Suprapubic skin (tissue), 4 donors: ENCODE measurements at places on chromosomes 4 and X. TPM values are rescaled to one million over a fixed set of nuclear protein-coding genes. Genes with fewer than 3 reads are reported as not detected.

DNA sequence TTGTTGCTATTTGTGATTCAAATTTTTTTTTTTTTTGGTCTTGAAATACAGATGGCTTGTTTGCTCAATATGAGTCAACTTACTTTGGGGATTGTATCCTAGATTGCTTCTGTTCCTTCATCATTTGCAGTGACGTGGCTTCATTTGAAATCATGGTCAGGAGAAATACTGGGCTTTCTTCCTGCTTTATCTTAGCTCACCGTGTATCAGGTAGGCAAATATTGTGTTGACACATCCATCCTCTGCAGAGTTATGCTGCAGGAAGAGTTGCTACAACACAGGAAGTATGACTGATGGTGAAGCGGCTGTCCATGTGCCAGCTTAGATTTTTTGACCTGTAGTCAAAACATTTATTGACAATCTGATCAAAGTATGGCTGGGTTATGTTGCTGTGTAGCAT, 232.2 kb downstream of the C4orf33 start:
- no peak for DNase-seq

GRCh38 chr4:22901631-22902030, 208.9 kb downstream of the GBA3 start:
- DNase-seq: no peak

DNA sequence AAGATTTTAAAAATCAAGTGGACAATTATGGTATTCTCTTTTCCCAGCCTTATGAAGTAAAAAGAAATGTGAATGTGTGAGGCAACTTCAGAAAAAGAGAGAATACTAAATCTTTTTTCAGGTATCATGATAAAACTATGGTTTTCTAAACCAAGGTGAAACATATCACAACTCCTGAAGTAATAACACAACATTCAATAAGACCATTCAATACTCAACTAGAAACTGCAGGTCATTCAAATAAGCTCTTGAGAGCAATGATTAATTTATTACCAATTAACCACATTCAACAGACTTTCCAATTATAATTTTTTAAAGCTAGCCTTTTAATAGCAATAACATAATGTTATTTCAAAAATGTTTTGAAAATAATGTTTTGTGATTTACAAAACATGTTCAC, 35.8 kb downstream of the SLC10A7 start:
- no peak for DNase-seq

DNA sequence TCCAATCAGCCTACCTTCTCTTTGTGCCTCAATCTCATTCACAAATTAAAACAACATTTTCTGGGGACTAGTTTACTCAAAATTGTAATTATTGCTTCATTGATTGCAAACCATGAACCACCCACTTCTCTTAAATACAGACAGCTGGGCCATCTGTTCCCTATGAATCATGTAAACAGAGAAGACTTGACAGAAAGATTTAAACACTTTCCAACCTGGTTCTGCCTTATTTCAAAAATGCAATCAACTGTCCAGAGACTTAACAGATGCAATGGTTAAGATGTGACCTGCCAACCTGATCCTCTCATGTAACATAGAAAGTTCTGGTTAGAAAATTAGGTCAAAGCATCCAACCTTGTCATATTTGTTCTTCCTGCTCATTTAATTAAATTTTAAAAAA, 20.8 kb upstream of the SERTM2 start:
- DNase-seq: no peak

The GLRA2 gene
- total RNA-seq: not detected
